Caco-2 (cell line): ENCODE measurements at places on chromosomes 1 and 21.

DNA sequence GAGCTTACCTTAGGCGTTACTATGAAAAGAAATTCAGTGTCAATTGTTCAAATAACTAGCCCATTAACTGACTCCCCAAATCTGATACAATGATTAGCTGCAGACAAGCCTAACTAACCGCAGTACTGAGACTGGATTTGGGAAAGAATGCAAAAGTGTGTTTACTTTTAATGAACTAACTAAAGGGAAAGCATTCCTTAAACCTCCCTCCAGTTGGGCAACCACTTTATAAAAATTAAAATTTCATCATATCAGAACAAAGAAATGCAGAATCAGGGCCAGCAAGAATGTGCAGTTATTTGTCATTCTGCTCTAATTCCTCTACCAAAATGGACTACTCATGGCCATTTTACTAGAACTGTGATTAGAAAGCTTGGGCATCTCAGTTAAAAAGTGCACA is 11.7 kb upstream of the NR5A2 start:
- DNase-seq = no peak

DNA sequence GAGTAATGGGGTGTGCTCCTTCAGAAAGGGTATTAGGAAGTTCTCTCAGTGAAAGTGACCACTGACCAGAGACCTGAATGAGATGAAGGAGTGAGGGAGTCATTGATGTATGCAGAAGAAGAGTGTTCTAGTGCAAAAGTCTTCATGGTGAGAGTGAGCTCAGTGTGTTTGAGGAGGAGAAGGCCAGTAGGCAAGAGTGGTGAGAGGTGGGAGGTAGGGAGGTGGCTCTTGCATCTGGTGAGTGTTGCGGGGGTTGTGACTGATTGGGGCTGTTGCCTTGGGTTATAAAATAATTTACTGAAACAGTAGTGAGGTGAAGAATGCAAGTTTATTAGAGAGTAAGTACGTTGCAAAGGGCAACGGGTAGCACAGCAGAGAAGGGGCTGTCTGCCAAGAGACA is 26.2 kb downstream of the FMN2 start:
- no peak for DNase-seq

DNA sequence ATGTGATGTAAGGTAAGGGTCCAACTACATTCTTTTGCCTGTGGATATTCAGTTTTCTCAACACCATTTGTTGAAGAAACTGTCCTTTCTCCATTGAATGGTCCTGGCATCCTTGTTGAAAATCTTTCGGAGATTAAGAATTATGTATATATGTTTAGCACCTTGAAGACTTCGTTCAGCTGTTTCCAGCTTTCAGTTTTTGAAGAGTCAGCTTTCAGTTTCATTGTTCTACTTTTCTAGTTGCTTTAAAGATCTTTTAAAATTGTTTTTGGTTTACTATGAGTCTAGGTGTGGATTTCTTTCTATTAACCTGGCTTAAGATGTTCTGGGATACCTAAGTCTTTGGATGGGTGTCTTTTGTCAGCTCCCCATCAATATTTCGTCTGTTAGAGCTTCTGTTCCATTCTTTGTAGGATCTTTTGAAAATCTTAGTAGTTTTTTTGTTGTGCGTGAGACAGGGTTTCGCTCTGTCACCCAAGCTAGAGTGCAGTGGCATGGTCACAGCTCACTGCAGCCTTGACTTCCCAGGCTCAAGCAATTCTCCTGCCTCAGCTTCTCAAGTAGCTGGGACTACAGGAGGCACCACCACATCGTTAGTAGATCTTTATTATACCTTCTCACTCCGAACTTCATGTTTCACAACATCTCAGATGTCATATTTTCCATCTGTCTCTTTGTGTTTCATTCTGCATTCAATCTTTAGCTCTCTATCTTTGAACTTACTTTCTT is 353.5 kb upstream of the B3GALT2 start:
- DNase-seq = no peak

- no peak for DNase-seq
These were observed 7.4 kb downstream of the TRNP1 start for GRCh38 chr1:27000817-27001460.

DNA sequence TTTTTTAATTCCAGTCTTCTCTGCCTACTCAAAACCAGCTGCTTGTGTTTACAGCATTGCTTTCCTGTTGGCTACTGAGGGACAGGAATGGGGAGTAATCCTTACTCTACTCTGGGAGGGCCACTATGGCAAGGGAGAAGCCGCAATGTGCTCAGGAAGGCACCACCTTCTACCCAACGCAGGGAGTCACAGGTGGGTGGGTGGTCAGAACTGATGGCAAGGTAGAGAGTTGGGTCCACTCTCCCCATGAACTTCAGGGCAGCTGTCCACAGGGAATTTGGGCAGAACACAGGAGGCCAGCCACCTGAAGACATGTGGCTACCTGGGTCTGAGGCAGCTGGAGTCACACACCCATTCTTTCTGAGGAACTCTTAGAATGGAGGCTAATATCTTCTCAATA is 40.5 kb upstream of the HMGB4 start:
- no peak for DNase-seq

GRCh38 chr1:39102537-39103327 is 76.6 kb downstream of the NDUFS5 start:
- DNase-seq = peak; percentile 41

GRCh38 chr1:172638249-172638648 is 20.7 kb upstream of the FASLG start:
- no peak for DNase-seq

- DNase-seq = no peak
These were observed 7.9 kb downstream of the SPSB1 start for GRCh38 chr1:9300573-9300972.

DNA sequence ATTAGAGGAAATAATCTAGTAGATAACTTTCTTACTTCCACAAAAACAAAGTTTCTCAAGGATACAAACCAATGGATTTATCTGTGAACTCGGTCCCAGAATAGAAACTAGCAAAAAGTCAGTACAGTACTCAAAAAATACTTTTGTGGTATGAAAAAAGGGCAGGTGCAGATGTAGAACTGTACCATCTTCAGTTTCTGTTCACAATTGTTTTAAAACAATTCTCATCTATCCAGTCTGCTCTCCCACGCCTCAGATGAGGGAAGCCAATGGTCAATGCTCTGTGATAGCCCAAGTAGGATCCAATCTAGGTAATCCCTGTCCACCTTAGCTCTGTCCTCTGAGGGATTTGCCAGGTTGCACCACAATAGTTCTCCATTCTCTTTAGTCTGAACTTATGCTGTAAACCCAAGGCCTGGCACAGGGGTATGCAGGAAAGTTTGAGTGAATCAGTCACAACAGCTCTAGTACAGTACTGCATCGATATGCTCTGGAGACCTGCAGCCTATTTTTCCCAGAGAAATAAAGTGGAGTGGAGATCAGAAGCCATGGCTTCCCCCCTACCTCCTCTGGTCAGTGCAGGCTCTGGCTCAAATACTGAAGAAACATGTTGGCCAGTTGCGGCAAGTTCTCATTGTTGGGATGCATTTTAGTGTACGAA is 1.4 kb downstream of the KTI12 start:
- no peak for DNase-seq

DNA sequence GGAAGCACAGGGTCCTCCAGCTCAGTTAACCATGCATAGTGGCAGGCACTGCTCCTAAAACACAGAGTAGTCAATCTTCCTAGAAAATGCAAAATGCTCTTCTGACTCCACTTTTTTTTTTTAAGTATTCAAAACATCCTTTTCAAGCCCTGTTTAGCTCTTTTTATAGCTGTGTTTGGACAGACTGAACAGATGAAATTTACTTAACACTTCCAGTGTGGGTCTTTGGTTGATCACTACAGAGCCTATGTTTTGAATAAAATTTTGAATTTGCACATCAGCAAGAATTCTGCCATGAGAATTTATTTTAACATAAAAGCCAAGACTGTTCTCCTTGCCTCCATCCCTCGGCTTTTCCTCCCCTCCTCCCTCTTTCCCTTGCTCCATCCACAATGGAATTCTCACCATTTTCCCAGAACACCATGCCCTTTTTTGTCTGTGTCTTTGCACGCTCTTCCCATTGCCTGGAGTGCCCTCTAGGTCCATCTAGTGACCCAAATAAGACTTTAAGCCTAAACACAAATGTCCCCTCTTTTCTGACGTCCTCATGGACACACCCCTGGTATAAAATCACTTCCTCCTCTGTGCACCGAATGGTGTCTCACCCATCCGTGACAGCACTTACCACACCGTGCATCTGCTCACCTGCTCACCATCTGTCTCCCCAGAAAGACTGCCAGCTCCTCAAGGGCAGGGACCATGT is 24.0 kb upstream of the CPT2 start:
- DNase-seq = no peak

- DNase-seq = peak; percentile 73
These were observed 147.1 kb downstream of the GLUL start for GRCh38 chr1:182244451-182244850.

DNA sequence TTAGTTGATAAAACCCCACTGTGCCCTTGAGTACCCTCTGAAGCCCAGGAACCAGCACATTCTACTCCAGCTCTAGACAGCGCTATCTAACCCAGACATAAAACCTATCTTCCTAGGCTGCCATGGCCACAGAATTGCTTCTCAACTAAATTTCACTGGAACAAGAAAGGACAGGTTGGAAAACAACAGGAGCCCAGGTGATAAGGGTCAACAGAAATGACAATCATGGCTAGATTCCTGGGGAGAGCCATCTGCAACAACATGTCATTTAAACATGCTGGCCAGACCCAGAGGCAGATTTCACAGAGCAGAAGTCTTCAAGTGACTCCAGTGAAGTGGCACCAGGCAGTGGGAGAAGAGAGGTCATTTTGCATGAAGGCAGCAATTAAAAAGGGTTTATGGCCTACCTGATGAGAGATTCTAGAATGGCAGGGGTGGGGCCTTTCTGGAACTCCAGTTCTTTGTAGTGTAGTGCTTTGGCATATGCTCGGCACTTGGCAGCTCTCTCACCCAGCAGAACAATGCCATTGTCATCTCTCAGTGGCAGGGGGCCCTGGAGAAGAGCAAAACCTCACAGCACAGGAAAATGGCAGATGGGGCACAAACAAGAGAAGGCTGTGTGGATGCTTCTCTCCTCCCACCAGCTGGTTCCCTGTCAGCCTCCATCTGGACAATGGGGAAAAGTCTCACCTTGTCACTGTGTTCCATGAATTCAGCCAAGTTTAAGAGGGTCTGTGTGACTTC is 9.9 kb downstream of the ANGPTL7 start:
- no peak for DNase-seq

DNA sequence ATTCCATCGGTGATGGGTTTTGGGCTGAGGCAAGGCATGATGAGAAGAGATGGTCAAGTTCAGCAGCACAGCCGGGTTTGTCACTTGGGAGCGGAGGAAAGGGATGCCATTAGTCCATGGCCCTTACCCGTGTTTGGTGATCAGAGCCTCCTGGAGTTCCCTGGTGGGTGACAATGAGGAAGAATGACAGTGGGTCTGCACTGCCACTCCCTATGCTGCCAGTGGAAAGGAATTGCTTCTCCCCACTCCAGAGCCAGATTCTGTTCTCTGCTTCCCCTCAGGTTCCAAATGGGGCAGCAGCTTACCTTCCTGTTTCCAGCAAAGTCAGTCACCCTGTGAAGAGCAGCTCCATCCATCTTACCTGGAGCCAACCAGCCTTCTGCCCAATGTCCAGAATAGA is 393.1 kb downstream of the PTPRU start:
- DNase-seq = no peak

DNA sequence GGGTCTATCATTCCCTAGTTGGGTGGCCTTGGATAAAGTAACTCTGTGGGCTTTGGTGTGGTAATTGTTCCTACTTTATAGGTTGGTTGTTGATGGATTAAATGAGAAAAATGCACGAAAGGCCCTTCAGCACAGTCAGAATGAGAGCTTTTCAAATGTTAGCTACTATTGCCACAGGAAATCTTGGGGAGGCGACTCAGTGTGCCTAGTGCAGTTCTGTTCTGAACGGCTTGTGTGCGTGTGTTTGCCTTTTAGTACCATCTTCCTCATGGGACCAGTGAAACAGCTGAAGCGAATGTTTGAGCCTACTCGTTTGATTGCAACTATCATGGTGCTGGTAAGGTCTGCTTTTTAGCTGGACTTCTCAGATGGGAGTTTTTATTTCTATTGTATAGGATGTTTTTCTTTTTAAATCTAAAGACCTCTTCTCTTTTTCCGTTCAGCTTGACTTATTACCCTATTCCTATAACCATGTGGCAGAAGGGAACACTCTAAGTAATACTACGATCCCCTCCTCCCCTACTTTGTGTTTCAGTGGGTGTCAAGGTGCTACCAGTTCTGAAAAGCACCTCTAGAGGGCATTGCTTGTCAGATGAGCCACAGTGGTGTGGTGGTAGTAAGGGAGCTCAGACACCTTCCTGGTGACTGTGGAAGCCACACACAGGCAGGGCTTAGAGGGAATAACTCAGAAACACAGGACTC is 9.2 kb downstream of the SFT2D2 start:
- DNase-seq = peak; percentile 67

- no peak for DNase-seq
These were observed 1.2 kb upstream of the LUZP1 start for GRCh38 chr1:23169727-23170335.

DNA sequence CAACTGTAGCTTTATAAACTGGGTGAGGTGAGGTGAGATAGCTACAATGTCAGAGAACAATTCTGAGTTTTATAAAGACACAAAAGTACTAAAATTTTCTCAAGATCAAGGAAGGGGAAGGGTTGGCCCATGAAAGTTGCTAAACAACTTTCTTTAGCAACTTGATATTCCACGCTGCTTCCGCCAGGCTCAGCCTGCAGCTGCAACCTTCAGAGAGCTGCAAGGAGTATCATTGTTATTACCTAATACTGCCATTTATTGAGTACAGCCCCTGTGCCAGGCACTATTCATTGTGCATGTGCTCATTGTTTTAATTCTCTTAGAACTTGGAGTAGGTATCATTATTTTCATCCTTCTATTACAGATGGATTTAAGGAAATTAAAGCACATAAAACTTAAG is 34.1 kb upstream of the SUCO start:
- no peak for DNase-seq

GRCh38 chr1:156371553-156372264 is 2.7 kb downstream of the RHBG start:
- DNase-seq = no peak

GRCh38 chr1:9417695-9418094 is 121.6 kb upstream of the SLC25A33 start:
- DNase-seq = no peak

DNA sequence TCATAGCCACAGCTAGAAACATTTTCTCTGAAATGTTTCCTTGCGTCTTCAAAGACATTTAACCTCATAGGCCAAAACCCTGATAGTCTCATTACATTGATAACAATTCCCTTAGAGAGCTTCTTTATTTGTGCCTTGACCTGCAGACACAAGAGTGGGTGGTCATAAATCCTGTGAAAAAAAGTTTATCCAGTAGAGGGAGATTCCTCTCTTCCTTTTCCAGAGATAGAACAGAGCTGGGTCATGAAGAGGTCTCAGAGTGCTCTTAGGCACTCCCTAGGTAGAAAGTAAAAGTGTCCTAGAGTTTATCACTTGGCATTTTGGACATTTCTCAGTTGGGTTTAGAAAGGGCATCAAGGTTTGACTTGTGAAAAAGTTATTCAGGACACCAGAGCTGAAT is 426.1 kb downstream of the NUF2 start:
- no peak for DNase-seq

- no peak for DNase-seq
These were observed 2.3 kb downstream of the EDN2 start for GRCh38 chr1:41482001-41482765.

GRCh38 chr1:67532452-67533216 is 102.4 kb upstream of the SERBP1 start:
- peak; percentile 65 for DNase-seq

- DNase-seq = no peak
These were observed 68.8 kb downstream of the GRIK3 start for GRCh38 chr1:36965275-36966159.

- no peak for DNase-seq
These were observed 3.4 kb upstream of the GPR89B start for GRCh38 chr1:147924813-147925212.
